Omental fat pad (tissue), 4 donors: ENCODE measurements at places on chromosomes 4 and X. TPM values are rescaled to one million over a fixed set of nuclear protein-coding genes. Genes with fewer than 3 reads are reported as not detected.

- no peak for DNase-seq
Measured at GRCh38 chr4:108533876-108534275, 86.5 kb upstream of the RPL34 start.

- no peak for DNase-seq
Measured at GRCh38 chr4:165580351-165580905, 201.6 kb downstream of the CPE start.

- DNase-seq, result no peak
Measured at GRCh38 chr4:111959222-111959621, 186.0 kb upstream of the FAM241A start.

DNA sequence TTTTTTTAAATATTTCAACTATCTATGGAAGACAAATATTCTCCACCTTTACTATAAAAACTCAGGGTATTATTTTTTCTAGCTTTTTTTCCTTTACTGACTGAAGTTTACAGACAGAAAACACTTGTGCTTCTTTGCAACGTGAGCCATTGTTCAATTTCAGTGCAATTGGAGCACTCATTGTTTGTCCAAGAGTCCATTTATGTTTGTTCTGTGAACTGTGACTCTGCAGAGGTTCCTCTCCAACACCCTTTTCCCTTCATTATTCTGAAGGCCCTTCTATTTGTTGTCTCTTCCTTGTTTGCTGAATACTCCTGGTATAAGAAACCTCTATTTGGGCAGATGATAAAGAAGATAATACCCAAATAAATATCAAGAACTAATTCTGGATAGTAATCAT, 37.4 kb downstream of the DAPP1 start:
- no peak for DNase-seq

GRCh38 chr4:141962486-141962885, 326.1 kb downstream of the IL15 start:
- DNase-seq, result no peak

DNA sequence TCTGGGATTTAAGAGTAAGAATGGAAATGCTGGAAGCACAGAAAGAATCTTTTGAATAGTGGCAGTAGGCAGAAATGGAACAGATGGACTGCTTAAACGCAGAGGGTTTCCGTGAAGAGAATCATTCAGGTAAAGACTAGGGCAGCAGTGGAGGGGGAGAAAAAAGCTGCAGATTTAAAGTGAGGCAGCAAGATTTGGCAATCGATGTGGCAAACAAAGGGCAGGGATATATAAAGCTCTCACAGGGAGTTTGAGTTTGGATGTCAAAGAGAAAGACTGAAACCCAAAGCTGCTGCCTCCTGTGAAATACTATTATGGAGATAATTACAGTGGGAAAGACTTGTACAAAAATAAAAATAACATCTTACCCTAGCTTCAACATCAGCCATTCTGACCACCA, 384.0 kb downstream of the CENPC start:
- DNase-seq, result no peak

DNA sequence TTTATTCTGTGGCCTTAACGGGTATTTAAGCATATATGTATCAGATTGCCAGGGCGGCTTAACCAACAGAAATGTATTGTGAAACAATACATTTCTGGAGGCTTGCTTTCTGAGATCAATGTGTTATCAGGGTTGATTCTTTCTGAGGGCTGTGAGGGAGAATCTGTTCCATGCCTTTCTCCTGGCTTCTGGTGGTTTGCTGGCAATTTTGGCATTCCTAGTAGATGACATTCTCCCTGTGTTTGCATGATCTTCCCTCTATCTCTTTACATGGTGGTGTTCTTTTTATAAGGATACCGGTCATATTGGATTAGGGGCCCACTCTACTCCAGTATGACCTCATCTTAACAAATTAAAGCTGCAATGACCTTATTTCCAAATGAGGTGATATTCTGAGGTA, 16.9 kb upstream of the CEP135 start:
- no peak for DNase-seq

FANCB gene
- 0.74 TPM for total RNA-seq

CLDN34 gene
- not detected for total RNA-seq

DRP2 gene
- 0.16 TPM for total RNA-seq

AADAT gene
- total RNA-seq, result 4.7 TPM

PCDH18 gene
- 74.1 TPM for total RNA-seq
